ENCODE measurements at places on chromosomes 2 and 18.

GRCh38 chr2:211408483-211408891 is 852.1 kb downstream of the CPS1 start:
- no peak for DNase-seq

DNA sequence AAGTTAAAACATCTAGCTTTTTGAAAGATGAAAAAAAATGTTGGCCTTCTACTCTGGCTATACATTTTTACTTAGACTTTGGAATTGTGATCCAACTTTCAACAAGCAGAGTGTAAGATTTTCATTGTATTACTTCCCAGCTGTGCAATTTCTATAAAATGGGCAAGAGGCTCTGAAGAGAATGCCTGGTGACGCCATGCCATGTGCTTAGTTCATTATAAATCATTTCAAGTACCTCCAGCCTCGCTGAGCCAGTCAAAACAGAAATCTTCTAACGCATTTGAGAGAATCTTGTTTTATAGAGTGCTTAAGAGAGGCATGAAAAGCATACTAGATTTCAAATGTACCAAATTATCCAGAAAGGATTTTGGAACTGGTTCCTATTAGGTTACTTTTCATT is 10.1 kb upstream of the STK17B start:
- DNase-seq, result no peak

GRCh38 chr2:53842891-53843290 is 16.9 kb downstream of the GPR75 start:
- DNase-seq, result no peak

DNA sequence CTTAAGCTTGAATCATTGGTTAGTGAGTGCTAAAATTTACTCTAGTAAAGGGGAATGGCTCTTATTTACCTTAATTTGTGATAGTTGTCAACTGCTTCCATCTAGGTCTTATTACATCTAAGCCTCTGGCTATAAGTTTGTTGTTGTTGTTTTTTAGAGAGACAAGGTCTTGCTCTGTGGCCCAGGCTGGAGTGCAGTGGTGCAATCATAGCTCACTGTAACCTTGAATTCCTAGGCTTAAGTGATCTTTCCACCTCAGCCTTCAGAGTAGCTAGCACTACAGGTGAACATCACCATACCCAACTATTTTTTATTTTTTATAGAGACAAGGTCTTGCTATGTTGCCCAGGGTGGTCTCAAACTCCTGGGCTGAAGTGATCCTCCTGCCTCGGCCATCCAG is 6.6 kb downstream of the HADHA start:
- DNase-seq, result no peak

GRCh38 chr2:27281442-27281841 is 787 bp upstream of the TRIM54 start:
- DNase-seq, result no peak

DNA sequence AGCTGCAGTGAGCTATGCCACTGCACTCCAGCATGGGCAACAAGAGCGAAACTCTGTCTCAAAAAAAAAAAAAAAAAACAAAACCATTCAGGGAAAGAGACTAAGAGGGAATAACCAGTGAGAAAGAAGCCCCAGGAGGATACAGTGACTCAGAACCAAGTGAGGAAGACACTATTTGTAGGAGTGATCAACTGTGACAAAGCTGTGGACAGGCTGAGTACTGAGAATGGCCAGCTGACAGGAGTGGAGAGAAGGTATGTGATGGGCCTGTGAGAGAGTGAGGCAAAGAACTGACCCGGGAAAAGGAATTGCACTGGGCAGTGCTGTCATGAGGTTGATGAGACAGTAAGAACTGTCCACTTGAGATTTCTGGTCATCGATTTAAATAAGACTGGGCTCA is 6.7 kb upstream of the LCT start:
- no peak for DNase-seq

DNA sequence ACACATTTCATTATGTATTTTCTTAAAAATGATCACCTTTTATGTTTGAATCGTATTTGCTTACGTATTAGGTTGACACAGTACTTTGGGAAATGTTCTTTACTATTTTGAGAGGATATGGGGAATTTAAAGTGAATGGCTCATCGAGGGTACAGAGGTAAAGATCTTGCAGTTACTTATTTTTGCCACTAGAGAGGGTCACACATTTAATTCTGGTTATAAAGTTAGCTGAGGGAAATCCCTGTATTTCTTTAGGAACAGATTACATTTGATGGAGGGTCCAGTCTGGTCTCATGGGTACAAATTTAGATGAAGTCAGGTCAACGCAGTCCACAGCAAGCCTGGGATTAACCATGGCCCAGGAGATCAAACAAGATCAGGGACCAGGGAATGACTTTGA is 24.5 kb downstream of the DYNC2LI1 start:
- DNase-seq, result no peak

- DNase-seq, result no peak
Observed at GRCh38 chr2:60335533-60336237, 217.8 kb downstream of the BCL11A start.

DNA sequence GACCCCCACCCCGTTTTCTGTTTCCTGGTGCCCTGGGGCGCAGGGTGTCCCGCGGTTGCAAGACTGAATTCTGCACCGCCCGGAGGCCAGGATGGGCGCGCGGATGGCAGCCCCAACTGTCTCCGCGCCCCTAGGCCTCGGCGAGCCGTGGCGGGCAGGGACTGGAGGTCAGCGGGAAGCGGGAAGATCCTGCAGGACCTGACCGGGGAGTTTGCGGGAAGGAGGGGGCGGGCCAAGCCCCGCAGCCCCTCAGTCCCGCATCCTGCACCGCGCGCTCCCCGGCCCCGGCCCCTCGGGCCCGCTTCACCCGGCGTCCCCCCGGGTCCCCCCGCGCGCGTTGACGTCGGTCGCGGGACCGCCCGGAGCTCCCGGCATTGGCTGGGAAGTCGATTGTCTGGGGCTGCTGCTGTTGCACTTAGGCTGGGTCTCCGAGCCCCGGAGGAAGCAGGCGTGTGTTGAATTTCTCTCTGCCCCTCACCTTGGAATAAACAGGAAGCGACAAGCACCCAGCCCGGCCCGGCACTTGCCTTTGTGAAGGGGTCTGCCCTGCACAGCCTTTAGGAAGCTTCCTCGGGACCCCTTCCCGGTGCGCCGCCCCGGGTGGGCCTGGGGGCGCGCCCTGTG is at the start of gene LDLRAD4:
LDLRAD4 (plus strand) TSS at position 393 of the 624 bp plus-strand sequence.
- peak; percentile 12 for DNase-seq

DNA sequence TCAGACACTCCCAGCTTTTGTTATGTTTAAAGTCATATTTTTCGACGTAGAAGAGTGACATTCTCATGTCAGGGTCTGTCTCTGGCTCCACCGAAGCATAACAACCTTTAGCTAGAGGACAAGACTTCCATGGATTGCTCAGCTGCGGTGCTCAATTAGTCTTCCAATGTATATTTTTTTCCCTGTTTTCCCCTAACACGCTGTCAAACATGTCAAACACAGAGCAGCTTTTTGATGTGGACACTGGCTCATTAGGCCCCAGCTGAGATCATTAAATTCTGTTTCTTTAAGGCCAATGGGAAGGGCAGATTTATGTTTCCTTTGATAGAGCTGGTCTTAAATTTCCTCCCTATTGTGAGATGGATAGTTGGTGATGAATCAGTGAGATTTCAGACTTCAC is 525.4 kb downstream of the PIK3C3 start:
- DNase-seq, result no peak

DNA sequence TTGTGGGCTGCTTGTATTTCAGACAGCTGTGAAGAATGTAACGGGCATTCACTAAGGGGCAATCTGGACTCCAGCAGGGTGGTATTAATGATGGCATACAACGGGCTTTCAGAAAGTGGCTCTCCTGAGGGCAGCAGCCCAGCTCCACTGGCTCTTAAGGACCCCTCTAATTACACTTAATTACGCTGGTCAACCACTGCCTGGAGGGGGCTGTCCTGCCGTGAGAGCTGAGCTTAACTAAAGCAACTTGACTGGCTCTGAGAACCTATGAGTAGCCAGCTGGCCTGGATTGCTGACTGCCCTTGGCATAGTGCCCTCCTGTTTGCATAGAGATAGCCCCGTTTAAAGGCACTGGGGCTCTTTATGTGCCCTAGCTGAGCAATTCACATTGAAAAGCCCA is 3.8 kb downstream of the LIPG start:
- DNase-seq, result no peak

DNA sequence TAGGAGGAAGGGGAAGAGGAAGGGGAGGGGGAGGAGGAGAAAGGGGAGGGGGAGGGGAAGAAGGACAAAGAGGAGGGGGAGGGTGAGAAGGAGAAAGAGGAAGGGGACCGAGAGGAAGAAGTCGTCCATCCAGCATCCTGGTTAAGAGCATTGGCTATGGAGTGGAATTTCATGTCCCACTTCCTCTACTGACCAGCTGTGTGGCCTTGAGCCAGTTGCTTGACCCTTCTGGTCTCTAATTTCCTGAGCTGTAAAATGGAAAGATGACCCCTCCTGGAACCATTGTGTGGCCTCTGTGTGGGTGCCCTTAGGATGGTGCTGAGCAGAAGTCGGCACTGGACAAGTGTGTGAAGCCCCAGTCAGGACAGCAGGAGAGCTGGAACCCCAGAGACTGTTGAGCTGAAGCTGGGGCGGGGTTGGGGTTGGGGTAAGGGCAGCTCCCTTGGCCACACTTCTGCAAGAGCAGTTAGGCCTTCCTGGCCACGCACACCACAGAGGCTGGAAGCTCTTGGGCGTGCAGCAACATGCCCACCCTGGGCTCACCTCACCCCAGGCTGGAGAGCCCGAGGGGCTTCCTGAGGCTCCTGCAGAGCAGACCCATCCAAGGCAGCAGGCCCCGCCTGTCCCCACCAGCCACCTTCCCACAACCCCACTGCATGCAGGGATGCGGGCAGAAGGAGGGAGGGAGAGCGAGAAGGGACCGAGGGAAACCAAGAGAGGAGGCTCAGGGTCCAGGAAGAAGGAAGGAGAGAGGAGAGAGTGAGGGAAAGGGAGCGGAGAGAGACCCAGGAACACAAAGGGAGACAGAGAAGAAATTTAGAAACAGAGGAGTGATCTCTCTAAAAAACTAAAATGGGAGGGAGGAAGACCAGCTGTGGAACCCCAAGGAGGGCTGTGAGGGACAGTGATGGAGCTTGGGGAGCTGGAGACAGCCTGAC is 16.2 kb downstream of the ADRA2B start:
- no peak for DNase-seq

DNA sequence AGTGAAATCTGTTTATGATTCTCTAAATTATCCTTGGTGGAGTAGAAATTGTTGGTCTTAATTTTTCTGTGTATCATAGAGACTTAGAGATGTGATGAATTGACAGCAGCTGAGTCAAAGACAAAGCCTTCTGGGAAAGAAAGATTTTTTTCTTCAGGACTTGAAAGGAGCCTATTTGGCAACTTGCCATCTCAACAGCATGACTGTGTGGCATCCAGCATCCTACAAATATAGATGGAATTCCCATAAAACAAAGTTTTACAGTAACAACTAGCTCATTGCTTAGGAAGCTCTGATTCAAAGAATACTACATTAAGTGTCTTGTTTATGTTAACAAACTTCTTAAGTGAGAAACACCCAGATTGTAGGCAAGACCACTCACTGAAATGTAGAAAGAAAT is 79.2 kb upstream of the SETBP1 start:
- no peak for DNase-seq

- DNase-seq, result no peak
Observed at GRCh38 chr2:9498210-9498609, 23.9 kb downstream of the IAH1 start.

DNA sequence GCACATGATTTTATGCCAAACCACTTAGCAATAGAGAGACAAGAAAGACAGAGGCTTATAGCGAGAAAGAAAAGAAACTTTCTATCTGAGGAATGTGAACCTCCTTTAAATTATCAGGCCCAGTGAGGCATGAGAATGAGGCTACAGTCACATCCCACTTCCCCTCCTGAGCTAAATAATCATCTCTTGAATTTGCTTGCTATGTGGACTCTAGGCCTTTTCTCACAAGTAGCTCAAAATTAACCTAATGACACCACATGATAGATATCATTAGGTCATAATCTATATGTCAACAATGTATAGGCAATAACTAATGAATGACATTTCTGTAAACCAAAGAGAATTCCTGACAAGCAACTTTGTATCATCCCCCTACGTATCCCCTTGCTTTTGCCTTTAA is 301.5 kb upstream of the MGAT5 start:
- DNase-seq, result no peak

DNA sequence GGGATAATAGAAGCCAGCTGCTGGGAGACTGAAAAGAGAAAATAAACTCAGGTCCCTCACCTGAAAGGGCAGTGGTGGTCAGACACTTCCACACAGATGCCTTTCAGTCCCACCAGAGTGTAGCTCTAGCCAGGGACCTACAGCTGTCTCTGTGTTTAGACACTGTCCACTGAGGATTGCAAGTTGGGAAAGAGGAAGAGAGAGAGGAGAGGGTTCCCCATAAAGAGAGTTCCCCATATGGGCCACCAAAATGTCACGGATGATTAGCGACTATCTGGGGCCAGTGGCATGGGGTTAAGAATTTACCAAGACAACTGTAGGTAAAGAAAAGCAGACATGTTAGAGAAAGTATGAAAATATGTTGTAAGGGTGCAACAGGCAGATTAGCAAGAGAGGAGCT is 36.7 kb upstream of the SKA1 start:
- no peak for DNase-seq

DNA sequence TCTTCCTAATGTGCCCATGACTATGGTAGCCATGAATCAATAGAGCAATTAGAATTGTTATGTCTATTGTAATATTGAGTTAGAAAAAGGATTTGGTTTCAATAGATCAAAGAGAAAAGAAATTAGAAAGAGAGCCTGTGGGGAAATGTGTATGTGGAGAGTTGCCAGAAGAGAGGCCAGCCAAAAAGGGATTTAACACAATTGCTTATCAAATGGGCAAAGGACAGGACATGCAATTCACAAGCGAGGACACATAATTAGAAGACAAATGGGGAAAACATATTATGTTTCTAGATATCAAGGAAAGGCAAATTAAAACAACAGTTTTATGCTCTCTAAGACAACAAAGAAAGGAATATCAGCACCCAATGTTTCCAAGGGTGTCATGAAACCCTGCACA is 403.2 kb upstream of the KLHL29 start:
- DNase-seq, result no peak

DNA sequence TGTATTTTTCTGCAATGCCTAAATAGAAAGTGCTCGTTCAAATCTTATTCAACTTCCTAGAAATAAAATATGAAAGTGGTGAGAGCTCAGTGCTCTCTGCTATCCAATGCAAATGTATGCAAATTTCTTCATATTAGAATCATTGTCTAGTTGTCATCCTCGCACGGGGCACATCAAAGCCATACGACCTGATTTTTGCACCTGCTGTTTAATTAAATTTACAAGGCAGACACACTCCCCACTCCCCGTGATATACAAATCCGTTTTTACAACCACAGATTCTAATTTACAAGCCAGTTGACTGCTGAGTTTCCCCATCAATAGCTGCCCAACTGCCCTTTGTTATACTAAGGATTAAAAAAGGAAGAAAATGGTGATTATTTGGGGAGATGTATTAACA is 284.6 kb downstream of the RNF144A start:
- DNase-seq, result no peak

- DNase-seq, result no peak
Observed at GRCh38 chr18:62768558-62768943, 53.2 kb downstream of the PHLPP1 start.

- DNase-seq, result no peak
Observed at GRCh38 chr18:28109781-28110560, 67.0 kb downstream of the CDH2 start.

- DNase-seq, result no peak
Observed at GRCh38 chr2:240615396-240615795, 9.9 kb upstream of the GPR35 start.

Measured in stimulated activated CD8-positive, alpha-beta memory T cell treated with anti-CD3 and anti-CD28 coated beads, Interleukin-2, amount 100 ng/mL, for 48 hours (primary cell).